Pulmonary artery endothelial cell (primary cell): ENCODE measurements at places on chromosomes 2 and 18.
A peak's percentile ranks its signal among the peaks of the same experiment; 100 is the strongest.

GRCh38 chr2:160467086-160467485, 26.5 kb downstream of the RBMS1 start:
- no peak for DNase-seq

DNA sequence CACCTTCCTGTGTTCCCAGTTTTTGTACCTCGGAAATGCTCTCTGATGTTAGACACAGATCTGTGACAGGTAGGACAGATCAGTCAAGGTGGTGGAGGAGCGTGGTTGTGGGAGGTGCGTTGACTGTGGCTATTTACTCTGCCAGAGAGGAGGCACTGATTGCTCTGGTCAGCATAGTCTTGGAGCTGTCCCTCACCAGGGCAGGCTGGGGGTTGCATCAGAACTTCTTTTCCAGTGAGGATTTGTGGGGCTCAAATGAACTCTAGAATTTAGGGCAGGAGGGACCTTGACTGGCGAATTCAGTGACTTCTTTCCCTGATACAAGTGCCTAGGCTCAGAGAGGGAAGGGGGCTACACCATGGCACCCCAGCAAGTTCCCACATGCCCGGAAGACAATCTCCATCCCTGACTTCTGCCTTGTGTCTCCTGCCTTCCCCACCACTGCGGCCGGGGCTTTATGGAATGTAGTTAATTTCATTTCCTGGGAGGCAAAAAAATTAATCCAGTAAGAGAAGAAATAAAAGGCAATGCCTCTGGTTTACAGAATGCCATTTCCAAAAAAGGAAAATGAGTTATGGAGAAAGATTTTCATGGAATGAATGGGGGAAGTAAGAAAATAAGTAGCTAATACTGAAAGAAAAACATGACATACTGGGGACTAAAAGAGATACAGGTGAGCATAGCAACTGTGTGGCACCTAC, 26.1 kb downstream of the NIFK start:
- DNase-seq, result no peak

DNA sequence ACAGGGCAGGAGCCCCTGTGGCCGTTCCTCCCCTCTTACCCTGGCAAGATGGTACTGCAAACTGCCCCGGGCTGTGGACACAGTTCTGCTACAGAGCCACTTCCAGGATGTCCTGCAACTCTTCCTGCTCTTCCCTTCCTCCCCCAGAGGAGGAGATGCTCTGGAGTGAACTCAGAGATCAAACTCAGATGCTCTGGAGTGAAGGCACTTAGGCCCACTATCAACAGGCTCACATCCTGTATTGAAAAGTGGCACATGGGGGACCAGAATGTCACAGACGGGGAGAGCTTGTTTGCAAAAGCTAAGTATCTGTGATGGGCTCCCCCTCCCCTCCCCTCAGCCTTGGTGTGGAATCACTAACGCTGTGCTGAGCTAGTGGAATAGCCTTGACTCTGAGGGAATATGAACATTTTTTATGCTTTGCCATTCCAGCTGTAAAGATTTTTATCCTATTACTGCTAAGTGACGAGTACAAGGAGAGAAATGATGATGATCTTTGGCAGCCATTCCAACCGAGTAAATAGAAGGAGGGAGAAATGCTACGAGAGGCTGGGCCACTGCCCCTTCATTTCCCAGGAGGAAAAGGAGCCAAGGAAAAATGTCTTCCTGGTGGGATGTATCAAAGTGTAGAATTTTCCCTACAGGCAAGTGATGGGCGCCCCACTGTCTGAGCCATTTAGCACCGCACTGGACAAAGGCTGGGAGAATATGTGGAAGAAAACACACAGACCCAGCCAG, 152.6 kb downstream of the GALNT14 start:
- DNase-seq, result no peak

DNA sequence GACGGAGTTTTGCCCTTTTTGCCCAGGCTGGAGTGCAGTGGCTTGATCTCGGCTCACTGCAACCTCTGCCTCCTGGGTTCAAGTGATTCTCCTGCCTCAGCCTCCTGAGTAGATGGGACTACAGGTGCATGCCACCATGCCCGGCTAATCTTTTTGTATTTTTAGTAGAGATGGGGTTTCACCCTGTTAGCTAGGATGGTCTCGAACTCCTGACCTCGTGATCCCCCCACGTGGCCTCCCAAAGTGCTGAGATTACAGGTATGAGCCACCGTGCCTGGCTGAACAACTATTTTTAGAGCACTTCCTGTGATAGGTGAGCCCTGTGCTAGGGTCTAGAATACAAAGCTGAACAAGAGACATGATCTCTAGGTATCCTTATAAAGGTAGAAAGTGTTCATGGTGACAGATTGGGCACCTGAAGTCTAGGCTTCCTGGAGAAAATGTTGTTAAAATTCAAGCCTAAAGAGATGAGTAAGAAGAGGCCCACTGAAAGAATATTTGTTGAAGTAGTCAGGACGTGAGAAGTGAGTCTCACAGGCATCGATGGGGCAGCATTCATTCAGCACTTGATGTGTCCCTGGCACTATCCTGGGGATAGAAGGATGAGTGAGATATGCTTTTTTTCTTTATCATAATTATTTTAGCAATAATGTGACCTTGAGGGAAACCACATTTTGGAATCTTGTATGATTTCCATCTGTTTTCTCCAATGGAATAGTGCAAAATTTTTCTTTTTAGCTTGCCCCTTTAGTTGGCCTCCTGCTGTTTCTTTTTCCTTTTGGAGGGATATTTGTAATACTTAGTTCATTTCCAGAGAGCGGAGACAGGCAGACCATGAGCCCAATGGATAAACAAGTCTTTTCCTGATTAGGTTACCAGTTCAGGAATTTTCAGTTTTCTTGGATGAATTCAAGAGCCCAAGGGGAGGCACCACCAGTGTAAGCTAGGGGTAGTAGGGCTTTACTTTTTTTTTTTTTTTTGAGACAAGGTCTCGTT, 5.1 kb downstream of the ZNF236 start:
- no peak for DNase-seq

GRCh38 chr2:131682122-131682944, 154.6 kb downstream of the CCDC74A start:
- peak; percentile 89 for DNase-seq

- no peak for DNase-seq
Observed at GRCh38 chr2:64179582-64180321, 35.5 kb upstream of the PELI1 start.

DNA sequence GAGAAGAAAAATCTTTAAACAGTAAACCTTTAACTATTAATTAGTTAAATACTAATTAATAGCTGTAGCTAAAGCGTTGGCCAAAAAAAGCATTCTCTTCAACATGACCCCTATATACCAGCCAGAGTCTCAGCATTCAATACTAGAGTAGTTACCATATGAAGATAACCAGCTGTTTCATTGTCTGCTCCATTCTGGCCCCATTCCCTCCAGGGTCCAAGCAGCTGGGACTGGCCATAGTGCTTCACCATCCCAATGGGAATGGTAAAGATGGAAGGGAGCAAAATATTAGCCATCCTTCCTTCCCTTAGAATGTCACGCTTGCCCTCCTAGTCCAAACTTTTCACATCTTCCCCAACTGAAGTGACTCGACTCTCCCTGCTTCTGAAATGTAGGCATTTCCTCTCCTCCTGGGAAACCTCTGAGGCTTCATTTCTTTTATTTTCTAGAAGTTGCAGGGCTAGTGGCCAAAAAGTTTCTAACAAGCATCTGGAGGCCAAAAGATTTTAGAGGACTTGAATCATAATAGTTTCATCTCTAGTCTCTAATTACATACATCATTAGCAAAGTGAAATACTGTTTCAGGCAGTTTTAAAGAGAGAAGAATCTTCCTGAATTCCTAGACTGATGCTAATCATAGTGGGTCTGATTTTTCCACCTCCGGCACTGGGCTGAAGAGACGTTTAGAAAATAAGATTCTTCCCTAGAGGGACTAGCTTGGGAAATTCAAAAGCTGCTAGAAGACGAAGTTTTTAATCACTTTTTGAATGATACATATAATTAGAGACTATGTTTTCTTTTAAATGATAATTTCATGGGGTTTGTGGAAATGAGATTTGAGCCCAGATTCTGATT, 52.7 kb downstream of the CCDC68 start:
- DNase-seq, result no peak

GRCh38 chr2:219445220-219445640, 10.6 kb downstream of the SPEG start:
- no peak for DNase-seq

- no peak for DNase-seq
Observed at GRCh38 chr2:72092111-72092510, 55.6 kb downstream of the CYP26B1 start.

GRCh38 chr2:233197022-233197421, 54.5 kb upstream of the ATG16L1 start:
- no peak for DNase-seq

GRCh38 chr2:207051385-207051965, 112.2 kb downstream of the CPO start:
- no peak for DNase-seq

DNA sequence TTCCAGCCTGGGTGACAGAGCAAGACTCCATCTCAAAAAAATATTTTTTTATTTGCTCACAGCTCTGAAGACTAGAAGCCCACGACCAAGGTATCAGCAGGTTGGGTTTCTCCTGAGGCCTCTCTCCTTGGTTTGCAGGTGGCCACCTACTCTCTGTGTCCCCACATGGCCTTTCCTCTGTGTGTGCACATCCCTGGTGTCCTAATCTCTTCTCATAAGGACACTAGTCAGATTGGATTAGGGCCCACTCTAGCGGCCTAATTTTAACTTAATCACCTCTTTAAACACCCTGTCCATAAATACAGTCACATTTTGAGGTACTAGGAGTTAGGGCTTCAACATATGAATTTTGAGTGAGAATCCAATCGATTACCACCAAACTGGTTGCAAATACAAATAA, 2.0 kb upstream of the RAB3GAP1 start:
- DNase-seq, result no peak

- peak; percentile 17 for DNase-seq
Observed at GRCh38 chr2:4047961-4048891, 344.9 kb downstream of the DCDC2C start.

DNA sequence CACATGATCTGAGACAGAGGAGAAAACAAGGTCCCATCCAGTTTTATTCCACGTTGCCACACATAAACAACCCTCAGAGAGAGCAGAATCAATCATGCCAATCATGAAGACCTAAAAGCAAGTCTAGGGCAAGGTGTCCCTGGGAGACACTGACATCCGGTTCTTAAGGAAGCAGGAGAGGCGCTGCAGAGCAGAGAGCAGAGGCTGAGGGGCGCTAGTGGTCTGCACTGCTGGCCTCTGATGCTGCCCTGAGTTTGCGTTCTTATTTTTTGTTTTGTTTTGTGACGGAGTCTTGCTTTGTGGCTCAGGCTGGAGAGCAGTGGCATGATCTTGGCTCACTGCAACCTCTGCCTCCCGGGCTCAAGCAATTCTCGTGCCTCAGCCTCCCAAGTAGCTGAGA, 83.3 kb downstream of the SMIM21 start:
- DNase-seq, result no peak

DNA sequence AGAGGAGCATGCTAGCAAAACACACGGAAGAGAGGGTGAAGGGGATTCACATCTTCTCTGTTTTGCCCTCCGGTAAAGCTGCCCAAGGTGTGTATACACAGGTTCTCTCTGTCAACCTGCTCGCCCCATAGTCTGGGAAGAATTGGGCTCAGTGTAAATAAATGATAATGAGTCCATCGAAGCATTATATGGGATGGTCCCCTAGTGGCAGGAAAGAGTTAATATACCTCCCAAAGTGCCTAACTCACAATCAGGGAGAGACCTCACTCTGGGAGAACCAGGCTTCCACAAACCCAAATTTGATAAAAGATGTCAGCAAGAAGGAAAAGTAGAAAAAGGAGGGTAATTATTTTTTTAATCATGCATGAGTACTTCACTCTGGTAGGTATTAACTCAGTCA, 262.2 kb upstream of the ZNF521 start:
- no peak for DNase-seq

DNA sequence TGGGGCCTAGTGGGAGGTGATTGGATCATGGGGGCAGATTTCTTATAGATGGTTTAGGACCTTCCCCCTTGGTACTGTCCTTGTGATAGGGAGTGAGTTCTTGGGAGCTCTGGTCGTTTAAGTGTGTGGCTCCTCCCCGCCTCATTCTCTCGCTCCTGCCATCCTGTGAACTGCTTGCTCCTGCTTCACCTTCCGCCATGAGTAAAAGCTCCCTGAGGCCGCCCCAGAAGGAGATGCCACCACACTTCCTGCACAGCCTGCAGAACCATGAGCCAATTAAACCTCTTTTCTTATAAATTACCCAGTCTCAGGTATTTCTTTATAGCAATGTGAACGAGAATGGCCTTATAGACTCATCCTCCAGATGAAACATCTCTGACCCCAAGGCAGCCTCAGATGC, 101.5 kb downstream of the KCNF1 start:
- DNase-seq, result no peak

DNA sequence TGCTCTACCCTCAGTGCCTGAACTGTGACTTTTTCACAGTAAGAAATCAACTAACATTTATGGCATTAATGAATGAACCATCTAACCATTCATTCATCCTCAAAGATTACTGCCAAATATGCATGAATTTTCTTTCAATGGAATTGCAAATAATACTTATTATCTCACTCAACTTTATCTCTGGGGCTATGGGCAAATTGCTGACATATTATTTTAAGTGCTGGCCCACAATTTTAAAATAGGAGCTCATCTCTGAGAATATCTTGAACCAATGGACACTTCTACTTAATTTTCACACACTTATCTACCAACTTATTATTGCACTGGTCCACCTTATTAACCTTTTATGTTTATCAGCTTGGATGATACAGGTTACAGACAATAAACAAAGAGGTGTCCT, 182.8 kb downstream of the RBM43 start:
- DNase-seq, result no peak

DNA sequence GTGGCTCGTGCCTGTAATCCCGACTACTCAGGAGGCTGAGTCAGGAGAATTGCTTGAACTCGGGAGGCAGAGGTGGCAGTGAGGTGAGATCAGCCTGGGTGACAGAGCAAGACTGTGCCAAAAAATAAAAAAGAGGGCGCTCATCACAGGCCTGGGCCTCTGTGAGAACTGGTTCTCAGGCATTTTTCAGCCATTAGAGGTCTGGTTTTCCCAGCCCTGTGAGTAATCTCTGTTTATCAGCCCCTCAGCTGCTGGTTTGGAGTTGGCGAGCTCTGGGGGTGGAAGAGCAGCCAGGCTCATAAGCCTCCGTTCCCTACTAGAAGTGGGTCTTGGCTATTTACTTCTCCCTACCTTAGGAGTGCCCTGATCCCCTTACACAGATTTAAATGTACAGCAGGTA, 53.1 kb downstream of the CHRNA1 start:
- DNase-seq, result no peak

GRCh38 chr2:29215739-29216608, 100.8 kb downstream of the CLIP4 start:
- DNase-seq, result no peak

DNA sequence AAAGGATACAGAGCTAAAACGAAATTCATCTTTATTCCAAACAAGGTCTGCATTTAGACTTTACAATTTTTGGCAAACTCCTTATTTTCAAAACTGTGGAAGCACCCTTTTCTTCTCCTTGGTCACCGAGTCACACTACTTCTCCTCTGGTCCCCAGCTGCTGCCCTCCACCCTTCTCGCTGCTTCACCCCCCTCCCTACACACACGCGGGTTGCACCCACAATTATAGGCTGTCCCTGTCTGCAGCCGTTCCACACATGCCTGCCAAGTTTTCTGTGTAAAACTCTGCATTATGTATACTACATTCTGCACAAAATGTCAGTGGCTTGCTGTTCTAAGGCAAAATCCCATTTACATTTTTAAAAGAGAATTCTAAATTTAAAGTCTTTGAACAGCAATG, 63.5 kb downstream of the PTPN2 start:
- no peak for DNase-seq
